NCI-H748 treated with DMSO at 0.1 percent for 48 hours (cell line): ENCODE measurements at places on chromosomes 12 and 14.
A peak's percentile ranks its signal among the peaks of the same experiment; 100 is the strongest.

- no peak for DNase-seq
These were observed 811.4 kb upstream of the TMEM132C start for GRCh38 chr12:127455347-127456265.

DNA sequence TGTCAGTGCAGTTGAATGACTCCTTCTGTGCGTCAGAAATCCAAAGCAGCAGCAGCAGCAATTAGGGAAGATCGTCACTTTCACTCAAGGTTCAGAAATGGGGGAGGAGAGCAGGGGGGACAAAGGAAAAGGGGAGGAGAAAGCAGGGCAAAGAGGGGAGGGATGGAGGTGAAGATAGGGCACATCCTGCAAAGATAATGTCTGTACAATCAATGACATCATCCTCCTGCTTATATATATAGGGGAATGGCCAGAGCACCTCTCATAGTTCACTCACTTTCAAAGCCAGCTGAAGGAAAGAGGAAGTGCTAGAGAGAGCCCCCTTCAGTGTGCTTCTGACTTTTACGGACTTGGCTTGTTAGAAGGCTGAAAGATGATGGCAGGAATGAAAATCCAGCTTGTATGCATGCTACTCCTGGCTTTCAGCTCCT, at the start of gene NTS:
Gene NTS, plus strand, starts transcription at position 265 of the 431 bp plus-strand sequence. Its CDS starts 109 bp downstream, at position 374.
- DNase-seq: peak; percentile 38

DNA sequence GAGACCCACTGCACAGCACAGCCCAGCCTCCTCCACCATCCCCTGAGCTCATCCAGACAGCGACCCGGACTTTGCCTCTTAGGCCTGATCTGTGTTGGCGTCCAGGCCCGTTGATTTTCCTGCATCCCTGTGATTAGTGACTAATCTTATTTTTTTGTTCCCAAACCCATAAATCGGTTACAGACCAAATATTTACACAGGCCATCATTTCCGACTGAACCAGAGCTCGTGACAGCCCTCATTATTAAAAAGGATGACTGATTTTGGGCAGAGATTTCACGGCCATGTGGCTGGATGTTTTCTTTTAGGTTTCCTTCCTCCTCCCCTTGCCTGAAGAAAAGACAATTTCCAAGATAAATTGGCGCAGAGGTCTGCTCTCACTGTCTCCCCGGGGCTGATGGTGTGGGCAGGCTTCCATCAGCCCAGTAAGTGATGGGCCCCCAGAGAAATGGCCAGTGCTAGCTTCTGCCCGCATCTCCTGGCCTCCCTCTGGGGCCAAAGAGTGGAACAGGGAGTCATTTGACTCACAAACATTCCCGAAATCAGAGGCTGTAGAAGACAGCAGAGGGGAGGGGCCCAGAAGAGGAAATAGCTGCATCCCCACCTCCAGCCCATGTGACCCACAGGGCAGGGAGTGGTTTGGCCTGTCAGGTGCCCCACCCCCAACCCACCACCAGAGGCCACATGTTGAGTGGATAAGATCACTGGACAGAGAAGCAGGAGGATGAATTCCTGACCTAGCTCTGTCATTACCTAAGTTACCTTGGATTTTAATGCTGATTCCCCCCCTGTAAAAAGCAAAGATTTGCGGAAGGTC, 283.5 kb downstream of the KSR2 start:
- peak; percentile 62 for DNase-seq

DNA sequence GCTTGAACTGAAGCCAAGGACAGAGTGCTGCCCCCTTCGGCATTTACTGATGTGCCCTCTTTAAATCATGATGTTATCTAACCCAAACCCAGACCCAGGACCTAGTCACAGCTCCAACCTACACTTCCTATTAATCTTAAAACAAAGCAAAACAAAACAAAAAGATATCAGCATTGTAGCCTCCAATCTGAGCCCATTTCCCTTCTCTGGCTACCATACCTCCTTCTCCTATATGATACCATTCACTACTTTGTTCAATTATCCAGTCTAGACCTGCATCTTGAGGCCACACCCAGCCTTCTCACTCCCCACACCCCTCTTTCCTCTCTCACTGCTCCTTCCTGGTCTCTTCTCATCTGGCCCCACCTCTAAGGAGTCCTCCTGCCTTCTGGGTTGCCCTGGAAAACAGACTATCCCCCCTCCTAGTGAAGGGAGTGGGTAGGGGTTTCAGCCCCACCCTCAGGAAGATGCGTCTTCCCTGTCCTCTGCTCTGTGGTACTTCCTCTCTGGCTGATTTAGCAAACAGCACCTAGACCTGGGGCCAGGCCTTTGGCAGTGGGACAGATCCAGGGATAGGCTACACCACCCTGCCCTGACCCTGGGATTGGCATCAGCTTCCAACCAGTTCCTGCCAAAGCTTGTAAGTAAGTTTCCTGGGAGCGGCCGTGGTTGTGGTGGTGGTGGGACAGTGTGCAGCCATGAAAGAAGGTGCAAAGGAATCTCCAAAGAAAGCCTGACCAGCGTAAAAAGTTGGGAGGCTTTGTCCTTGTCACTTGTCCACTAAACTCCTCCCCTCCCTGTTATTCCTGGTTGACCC, 3.3 kb downstream of the LTB4R start:
- DNase-seq: no peak

DNA sequence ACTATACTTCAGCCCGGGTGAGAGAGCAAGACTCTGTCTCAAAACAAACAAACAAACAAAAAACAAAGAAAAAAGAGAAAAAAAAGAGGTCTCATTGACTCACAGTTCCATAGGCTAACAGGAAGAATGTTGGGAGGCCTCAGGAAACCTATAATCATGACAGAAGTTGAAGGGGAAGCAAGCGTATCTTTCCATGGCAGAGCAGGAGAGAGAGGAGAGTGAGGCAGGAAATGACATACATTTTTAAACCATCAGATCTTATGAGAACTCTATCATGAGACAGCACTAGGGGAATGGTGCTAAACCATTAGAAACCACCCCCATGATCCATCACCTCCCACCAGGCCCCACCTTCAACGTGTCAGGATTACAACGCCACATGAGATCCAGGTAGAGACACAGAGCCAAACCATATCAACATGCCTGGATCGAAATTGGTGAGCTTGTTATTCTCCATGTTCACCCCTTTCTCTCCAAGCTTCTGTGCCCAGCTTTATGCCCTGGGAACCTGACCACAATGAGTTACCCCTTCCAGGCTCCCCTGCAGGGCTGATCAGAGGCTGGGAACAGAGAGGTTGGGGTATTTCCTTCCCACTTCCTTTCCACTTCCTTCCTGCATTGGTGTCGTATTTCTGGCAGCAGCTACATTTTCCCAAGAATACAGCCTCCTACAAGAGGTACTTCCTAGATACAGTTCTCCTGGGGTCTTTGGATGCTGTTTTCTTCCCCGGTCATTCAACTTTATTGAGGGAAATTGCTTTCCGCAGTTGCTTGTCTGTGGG, 219.3 kb upstream of the FLRT2 start:
- no peak for DNase-seq

- DNase-seq: no peak
These were observed 4.6 kb downstream of the SIX1 start for GRCh38 chr14:60644666-60645065.

DNA sequence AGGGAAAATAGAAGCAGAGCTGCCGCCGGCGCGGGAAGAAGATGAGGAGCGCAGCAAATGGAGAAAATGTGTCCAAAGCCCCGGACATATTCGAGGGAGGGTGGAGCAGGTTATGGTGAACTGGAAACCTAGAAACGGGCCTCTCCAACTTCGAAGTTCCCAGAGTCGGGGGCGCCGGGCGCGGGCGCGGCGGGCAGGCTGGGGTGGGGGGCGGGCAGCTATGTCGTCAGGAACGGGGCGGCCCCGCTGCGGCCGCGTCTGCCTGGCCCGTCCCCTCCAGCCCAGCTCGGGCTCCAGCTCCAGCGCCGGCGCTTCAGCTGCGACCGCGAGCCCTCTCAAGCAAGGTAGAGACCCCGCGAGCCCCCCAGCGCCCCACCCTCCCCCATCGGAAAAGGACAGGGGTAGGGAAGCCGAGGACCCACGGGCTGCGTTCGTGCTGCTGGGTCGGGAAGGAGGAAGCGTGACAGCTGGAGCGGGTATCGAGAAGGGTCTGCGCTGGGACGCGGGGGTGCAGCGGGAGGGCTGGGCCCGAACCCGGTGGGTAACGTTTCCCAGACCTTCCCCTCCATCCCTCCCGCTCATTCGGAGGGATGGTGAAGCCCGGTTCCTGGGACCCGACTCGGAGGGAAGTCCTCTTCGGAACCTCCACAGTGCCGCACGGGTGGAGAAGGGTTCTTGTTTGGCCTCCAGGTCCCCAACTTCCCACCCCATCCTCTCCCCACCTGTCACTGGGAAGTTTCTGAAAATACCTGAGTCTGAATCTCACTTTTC, 1.0 kb downstream of the DGKA start:
- DNase-seq: no peak

GRCh38 chr14:77284066-77284465, 13.1 kb upstream of the NGB start:
- no peak for DNase-seq

DNA sequence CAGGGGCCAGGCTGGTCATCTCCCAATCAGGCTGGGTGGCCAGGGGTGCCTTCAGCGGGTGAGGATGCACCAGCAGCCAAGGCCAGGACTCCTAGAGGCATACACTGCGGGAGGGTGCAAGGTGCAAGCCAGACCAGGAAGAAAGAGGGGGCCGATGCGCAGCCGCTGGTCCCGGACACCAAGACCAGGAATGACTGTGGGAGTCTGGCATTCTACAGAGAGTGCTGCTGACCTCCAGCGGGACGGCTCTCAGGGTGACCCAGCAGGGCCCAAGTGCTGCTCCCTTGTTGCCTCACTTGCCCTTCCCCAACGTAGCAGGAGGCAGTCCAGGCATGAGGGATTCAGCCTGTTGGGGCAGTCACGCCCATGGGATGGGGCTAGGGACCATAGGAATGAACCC, 35.8 kb downstream of the DEGS2 start:
- no peak for DNase-seq

DNA sequence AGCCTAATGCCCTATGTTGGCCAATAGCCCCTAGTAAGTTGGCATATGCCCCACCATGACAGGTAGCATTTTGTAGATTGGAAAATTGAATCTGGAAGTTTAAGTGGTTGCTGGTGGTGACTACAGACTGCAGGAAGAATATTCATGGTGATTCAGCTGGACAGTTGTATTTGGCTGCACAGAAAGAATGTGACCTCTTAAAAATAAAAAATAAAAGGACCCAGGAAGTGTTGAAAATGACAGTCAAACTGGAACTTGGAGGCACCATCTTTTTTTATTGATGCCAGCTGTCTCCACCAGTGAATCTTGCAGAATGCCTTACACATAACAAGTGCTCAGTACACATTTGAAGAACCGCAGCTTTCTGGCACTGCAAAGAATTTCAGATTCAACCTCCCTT, 73.9 kb downstream of the PRMT8 start:
- no peak for DNase-seq

- no peak for DNase-seq
These were observed 103.6 kb upstream of the CCND2 start for GRCh38 chr12:4169959-4170358.
